ENCODE measurements at places on chromosomes 4 and X. TPM values are rescaled to one million over a fixed set of nuclear protein-coding genes. Genes with fewer than 3 reads are reported as not detected.

UVSSA gene
- 15.8 TPM for total RNA-seq

GRCh38 chr4:5930876-5931275 lies 38.0 kb upstream of the CRMP1 start:
- no peak for ATAC-seq

DNA sequence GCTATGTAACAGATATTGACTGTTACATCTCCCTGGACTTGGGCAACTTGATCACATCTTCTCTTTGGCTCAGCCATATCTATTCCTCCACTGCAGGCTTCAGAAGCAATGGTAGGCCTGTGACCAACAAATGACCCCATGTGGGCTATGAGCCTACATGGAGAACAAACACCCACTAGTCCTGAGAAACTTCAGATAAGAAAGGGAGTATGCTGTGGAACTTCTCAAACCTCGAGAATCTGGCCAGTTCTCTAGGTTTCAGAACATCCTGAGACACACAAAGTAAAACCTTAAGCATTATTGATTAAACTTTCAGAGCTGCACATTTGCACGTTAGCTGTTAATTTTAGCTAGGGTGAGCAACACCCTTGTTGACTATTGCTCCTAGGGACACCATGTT lies 16.3 kb downstream of the RBMX2 start:
- no peak for ATAC-seq

DNA sequence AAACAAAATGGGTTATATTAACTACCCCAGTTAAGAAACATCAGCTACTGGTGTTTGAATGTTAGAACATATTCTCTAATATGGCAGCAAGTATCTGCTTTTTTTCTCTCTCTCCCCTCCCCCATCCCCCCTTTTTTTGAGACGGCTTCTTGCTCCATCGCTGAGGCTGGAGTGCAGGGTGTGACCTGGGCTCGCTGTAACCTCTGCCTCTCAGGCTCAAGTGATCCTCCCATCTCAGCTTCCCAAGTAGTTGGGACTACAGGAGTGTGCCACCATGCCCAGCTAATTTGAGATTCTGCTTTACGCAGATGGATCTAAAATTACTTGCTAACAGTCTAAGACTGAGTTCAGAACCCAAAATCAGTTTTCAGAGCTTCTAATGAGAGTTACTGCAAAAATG lies 101.9 kb downstream of the AFF1 start:
- ATAC-seq: no peak

- ATAC-seq: no peak
Measured at GRCh38 chrX:12138361-12139313, at the start of gene FRMPD4. Gene FRMPD4, plus strand, starts transcription at chrX:12138473. Its CDS starts 499 bp downstream, at chrX:12138972.

Data from activated T-helper 17 cell treated with anti-CD3 and anti-CD28 coated beads, Interleukin-2, amount 50 U/mL, for 72 hours (primary cell).